ENCODE measurements at places on chromosomes 11 and 22.
A peak's percentile ranks its signal among the peaks of the same experiment; 100 is the strongest.

GRCh38 chr11:88115828-88116755, 59.2 kb downstream of the RAB38 start:
- DNase-seq = no peak

DNA sequence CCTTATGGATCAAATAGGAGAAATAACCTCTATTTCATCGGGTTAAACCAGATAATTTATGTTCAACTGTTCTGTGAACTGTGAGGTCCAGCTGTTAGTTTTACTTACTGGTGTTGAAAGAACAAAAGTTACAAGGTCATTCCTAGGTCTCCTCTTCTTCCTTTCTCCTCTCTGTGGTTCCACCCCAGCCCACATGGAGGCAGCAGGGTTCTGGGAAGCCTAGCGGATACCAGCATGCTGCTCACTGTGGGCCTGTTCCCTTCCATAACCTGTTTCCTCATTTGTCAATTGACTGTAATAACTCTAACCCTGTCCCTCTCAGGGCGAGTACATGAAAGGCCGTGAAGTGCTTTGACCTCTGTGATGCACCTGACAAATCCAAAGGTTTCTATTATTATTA, 27.8 kb downstream of the RELT start:
- peak; percentile 81 for DNase-seq

DNA sequence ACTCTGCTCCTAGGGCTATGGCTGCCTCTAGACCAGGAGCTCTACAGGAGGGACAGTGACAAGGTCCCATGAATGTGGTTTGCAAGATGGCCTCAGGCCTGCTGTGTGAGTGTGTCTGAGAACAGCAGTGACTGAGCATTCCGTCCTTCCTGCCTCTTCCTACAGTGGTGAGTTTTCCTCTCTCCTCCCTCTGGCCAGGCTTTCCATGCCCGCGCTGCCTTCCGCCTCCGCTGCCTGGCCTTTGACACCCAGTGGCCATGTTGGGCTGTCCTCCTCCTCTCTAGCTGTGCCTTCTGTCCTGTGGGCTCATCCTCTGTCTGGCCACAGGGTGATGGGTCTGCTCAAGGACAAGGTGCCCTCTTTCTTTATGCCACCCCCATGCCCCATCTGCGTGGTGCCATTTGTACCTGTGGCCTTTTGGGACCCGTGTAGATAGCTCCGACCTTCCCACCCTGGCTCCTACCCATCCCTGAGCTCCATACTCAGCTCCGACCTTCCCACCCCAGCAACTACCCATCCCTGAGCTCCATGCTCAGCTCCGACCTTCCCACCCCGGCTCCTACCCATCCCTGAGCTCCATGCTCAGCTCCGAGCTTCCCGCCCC, 970.4 kb downstream of the BRD1 start:
- DNase-seq = no peak

- no peak for DNase-seq
These were observed 93.4 kb downstream of the SHANK2 start for GRCh38 chr11:71158936-71159335.

DNA sequence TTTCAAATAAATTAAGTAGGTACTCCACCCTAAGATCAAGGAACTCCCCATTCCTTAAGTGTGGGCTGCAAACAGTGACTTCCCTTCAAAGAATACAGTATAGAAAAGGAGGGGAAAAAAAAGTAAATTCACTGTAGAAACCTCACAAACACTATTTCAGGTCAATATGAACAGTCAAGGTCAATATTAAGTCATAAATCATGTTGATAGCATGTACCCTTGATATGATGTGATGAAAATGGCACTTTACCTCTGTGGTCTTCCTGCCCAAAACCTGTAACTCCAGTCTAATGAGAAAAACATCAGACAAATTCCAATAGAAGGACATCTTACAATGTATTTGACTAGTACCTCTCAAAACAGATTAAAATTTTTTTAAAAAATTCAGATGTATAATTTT, 8.2 kb downstream of the CKAP5 start:
- no peak for DNase-seq

- DNase-seq = no peak
These were observed 789.9 kb upstream of the LRRC4C start for GRCh38 chr11:42249401-42249800.

- DNase-seq = no peak
These were observed 39.3 kb upstream of the ABTB2 start for GRCh38 chr11:34397120-34397519.

- no peak for DNase-seq
These were observed 27.2 kb downstream of the SYTL2 start for GRCh38 chr11:85783758-85784157.

- DNase-seq = no peak
These were observed 82.4 kb downstream of the MED15 start for GRCh38 chr22:20589614-20590476.

DNA sequence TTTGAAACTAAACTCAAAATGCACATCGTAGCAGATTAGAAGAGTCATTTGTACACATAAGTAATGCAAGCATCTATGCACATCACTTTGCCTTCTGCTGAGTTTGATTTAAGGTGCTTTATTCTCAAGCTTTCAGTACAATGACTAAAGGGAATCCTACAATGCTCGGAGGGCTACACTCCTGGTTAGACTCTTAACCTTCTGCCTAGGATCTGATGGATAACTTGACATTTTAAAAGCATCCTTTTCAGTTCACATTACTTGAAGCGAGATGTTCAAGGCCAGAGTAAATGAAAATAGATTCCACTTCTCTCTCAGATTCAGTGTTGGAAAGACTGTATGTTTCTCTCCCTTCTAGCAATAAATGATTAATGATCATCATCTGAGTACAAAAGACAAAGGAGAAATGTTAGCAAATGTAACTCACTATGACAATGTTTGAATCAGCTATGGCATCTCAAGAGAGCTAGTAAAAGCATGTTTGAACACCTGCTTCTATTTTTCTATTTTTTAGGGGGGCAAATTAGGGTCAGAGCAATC, 259.2 kb upstream of the ANO3 start:
- no peak for DNase-seq

DNA sequence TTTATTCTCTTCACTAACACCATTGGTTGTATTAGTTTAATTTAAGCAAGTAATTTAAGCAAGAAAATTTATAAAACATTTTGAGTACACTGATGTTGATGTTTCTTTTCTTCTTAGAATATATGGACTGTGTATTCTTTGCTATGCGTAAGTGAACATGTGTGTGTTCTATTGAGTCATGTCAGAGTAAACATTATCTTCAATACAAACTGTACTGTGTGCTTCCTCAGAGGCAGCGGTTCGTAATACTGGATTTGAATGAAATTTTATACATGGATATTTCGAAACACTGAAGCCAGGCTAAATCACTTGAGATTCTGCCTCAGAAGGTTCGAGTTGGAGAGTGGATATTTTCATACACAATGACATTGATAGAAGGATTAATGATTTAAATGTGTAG, 452.6 kb downstream of the LUZP2 start:
- no peak for DNase-seq

- no peak for DNase-seq
These were observed 15.5 kb downstream of the KIAA0930 start for GRCh38 chr22:45224988-45225731.

GRCh38 chr11:73267906-73268540, 4.1 kb upstream of the P2RY6 start:
- no peak for DNase-seq

DNA sequence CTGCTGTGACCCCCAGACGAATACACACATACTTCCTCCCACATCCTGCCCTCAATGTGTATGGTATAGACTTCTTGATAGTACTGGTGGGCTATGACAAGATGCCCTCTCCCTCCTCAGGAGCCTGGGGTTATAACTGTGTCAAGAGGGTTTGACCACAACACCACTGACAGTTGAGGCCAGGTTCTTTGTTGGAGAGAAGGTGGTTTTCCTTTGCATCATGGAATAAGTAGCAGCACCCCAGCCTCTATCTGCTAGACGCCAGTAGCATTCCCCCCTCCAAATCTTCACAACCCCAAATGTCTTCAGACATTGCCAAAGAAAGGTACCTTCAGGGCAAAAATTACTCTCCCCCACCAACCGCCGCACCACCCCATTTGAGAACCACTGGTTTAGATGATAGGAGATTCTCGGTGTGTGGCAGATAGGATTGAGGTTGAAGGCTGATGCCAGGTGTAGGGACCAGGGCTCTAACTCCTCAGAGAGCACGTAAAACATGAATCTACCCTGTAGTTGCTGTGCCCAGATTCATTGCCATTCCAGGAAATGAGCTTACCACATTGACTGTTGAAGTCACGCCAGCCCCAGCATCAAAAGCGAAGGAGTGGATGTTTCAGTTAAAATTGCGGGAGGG, 5.5 kb upstream of the MYO18B start:
- DNase-seq = no peak

DNA sequence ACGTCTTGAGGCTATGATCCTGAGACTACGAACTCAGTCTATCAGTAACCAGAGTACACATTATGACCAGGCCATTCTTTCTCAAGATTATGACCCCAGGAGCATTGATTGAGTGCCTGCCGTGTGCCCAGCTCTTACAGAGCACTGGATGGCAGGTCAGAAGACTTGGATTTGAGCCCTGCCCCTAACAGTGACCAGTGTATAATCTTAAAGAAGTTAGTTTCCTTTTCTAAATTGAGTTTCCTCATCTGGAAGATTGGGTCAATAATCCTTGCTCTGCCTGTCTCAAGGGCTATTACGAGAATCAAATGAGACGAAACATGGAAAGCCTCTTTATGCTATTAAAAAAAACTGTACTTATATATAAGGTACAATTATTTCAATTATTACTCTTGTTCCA, 38.2 kb downstream of the SLCO2B1 start:
- DNase-seq = no peak

DNA sequence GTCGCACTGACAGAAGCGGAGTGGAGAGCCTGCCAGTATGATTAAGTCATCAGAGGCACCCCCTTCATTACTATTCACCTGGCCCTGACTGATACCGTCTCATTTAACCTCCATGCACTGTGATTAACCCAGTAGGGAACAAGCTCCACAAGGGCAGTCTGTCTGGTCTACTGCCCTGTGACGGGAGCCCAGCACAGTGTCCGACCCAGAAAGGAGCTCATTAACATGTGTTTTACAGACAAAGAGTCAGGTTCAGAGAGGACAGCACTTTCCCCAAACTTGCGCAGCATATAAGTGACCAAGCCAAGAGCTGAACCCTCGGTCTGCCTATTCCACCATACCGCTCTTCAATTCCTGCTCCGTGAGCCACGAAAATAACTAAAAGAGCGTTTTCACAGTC, 129.5 kb downstream of the RRAS2 start:
- DNase-seq = no peak

- DNase-seq = no peak
These were observed 1513.3 kb downstream of the FAM181B start for GRCh38 chr11:81220146-81220895.

GRCh38 chr11:77088236-77089003, 14.2 kb upstream of the OMP start:
- DNase-seq = peak; percentile 10

All from left ventricle myocardium superior (tissue), 1 donor.